Omental fat pad (tissue), 4 donors: ENCODE measurements at places on chromosomes 4 and X.

DNA sequence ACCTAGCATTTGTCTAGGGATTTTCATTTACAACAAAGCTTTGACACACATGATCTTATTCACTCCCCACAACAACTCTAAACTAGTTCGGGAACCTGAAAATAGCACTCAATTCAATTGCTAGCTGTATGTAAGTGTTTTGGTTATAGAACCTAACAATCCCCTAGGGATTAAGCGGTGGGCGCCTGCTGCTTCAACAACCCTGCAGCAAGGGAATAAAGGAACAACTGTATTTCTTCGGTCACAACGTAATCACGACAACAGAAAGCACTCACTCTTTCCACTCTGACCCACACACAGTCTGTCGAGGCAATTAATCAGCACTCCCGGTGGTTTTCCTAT lies 674 bp upstream of the DIAPH2 start:
- DNase-seq = no peak

- DNase-seq = no peak
Measured at GRCh38 chr4:61853041-61853440, 652.9 kb downstream of the ADGRL3 start.

DNA sequence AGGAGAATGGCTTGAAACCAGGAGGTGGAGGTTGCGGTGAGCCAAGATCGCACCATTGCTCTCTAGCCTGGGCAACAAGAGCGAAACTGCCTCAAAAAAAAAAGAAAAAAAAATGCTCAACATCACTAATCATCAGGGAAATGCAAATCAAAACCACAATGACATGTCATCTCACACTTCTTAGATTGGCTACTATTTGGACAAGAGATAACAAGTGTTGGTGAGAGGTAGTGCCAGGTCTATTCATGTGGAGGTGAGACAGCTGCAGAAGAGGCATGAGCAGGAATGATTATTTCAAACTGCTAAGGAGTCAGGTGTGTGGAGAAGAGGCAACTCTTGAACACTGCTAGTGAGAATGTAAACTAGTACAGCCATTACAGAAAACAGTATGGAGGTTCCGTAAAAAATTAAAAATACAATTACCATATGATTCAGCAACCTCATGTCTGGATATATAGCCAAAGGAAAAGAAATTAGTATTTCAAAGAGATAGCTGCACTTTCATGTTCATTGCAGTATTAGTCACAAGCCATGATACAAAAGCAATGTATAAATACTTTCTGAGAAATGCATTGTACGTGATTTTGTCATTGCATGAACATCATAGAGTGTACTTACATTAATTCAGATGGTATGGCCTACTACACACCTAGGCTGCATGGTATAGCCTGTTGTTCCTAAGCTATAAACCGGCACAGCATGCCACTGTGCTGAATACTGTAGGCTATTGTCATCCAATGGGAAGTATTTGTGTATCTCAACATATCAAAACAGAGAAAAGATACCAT lies 75.3 kb downstream of the TMEM144 start:
- DNase-seq = no peak

GRCh38 chrX:16848541-16848940 lies 21.6 kb downstream of the RBBP7 start:
- no peak for DNase-seq

GRCh38 chrX:63652086-63652765 lies 132.8 kb downstream of the ARHGEF9 start:
- no peak for DNase-seq

- DNase-seq = no peak
Measured at GRCh38 chr4:108570993-108571569, 49.3 kb upstream of the RPL34 start.

- no peak for DNase-seq
Measured at GRCh38 chr4:28948501-28948900, 1771.7 kb upstream of the PCDH7 start.

- DNase-seq = no peak
Measured at GRCh38 chrX:15849555-15849954, 5.1 kb downstream of the AP1S2 start.

DNA sequence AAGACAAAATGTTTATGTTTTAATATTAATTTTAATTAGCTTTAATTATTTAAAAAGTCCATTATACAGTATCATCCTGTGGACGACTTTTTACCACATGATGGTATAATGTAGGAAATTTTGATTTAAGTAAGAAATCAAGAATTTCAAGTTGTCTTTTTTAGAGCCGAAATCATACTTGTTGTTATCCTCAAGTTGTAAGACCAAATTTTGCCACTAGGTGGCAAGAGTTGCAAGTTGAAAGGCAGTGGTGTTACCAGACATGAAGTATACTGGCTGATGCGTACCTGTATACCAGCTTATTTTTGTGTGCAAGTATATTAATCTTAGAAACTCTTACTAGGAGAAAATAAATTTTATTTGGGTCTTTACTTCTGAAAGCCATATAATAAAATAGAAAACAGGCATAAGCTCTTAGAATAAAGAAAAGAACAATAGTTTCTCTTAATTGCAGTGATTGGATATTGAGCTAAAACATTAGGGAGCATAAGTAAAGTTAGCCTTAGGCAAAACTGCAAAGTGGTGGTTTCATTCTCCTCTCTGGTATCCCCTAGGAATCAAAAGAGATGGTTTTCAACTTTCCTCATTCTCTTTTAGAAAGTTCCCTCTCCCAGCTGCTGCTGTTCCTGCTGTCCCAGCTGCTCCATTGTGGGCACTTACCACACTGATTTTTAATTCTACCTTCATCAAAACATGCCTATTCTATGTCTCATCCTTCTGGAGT lies 118.0 kb upstream of the WDFY3 start:
- no peak for DNase-seq

DNA sequence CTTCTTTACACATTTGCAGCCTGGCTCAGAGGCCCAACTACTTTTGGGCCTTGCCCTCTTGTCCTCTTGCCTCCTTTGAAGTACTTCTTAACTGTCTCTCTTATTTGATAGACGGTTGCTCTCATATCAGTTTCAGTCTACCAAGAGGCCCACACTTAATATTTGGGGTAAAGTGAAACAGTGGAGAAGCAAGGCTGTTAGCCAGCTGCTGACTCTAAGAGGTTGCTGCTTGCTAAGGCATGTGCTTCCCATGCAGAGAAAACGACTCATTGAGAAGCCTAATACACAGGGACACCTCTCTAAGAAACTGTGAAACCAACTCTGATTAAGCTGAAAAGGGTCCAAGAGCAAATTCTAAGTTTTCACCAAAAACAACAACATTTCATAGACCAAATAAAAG lies 94.6 kb downstream of the PPP3CA start:
- DNase-seq = no peak

GRCh38 chrX:20521222-20521621 lies 254.5 kb upstream of the RPS6KA3 start:
- no peak for DNase-seq

GRCh38 chrX:964831-965416 lies 247.5 kb downstream of the CRLF2 start:
- DNase-seq = no peak

GRCh38 chr4:172390331-172390730 lies 577.1 kb downstream of the GALNTL6 start:
- no peak for DNase-seq

- DNase-seq = no peak
Measured at GRCh38 chrX:66632473-66632872, 6.4 kb downstream of the EDA2R start.

GRCh38 chrX:136126872-136127406 lies 20.4 kb upstream of the FHL1 start:
- DNase-seq = no peak

- no peak for DNase-seq
Measured at GRCh38 chrX:81367291-81367690, 165.4 kb downstream of the SH3BGRL start.

DNA sequence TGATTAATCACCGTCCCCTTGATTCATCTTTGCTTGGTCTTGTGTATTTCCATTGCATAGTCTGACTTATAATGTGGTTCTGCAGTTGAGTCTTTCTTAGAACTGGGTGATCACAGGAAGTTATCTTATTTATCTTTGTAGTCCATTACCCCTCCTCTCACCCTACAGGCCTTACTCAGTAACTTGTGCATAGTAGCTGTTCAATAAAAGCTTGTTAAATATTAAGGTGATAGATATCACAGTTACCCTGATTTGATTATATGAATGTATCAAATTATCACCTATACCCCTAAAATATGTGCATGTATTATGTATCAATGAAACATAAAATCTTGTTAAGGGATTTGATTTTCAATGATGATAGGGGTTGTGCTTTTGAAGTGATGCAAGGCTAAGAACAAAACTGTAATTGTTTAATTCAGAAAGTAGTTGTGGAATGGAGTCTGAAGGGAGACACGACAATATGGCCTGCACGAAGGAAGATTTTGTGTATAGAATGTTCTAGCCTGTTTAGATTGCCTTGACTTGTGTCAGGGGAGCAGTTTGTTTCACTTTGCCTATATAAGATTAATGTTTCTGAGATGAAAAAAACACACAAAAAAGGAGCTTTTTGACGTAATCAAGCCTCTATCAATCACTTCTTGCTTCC lies 132.4 kb upstream of the LIMCH1 start:
- DNase-seq = no peak

GRCh38 chr4:78612398-78613178 lies 61.0 kb downstream of the ANXA3 start:
- DNase-seq = no peak

DNA sequence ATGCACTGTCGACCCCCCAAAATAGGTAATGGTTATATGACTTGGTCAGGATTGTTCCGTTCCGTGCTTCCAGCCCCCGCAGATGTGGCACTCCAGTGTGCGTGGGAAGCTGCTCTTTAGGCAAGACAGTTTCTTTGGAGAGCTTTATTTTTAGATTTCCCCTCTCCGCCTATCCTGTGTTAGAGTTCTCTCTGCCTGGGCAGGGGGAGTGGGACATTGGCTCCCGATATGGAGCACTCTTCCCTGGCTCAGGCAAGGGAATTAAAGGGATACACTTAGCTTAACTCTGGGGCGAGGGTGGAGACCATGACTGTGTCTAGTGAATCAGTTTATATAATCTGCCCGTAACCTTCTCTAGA lies 36.0 kb downstream of the DLG3 start:
- DNase-seq = no peak

DNA sequence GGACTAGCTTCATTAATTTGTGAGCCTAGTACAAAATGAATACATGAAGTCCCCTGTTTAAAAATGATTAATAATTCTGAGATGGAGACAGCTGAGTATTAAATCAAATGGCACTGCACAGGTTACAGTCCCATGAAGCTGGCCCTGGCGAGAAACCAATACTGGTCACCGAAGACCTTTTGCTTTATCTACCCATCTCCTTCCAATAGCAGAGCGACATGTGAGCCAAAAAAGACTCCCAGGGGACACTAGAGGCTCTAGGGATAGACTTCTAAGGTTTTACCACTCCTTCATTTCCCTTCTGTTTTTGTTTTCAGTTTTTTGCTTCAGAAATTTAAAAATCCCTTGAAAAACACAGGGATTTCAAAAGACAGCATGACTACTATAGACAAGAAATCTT lies 97.0 kb upstream of the CCSER1 start:
- DNase-seq = no peak

- no peak for DNase-seq
Measured at GRCh38 chr4:89119166-89119565, 7.8 kb downstream of the TIGD2 start.

- DNase-seq = no peak
Measured at GRCh38 chr4:48121180-48121579, 12.9 kb downstream of the TXK start.

GRCh38 chr4:94701631-94702300 lies 56.0 kb upstream of the BMPR1B start:
- no peak for DNase-seq

DNA sequence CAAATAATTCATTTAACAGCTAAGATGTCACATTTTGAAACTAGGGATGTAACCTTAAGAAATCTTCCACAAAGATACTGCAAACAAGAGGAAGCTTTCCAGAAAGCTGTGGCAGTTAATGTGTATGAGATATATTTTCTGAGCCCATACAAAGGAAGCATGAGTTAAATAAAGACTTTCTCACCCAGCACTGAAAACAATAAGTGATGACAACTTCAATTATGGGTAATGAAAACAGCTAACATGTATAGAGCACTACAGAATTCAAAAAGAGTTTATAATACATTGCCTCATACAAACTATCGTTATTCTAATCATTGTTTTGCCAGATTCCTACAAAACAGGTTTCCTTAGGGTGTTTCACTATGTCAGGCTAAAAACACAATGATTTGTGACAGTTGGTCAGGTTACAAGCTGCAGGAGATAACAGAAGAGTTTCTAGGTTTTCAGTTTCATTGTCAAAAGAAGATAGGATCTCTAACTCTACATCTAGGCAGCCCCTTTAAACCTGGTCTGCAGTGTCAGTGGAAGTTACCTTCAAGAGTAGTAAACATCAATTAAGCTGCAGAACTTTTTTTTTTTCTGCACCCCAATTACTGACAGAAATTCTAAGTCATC lies 618.1 kb upstream of the ADGRL3 start:
- no peak for DNase-seq

GRCh38 chr4:41140410-41140809 lies 73.9 kb downstream of the APBB2 start:
- no peak for DNase-seq

DNA sequence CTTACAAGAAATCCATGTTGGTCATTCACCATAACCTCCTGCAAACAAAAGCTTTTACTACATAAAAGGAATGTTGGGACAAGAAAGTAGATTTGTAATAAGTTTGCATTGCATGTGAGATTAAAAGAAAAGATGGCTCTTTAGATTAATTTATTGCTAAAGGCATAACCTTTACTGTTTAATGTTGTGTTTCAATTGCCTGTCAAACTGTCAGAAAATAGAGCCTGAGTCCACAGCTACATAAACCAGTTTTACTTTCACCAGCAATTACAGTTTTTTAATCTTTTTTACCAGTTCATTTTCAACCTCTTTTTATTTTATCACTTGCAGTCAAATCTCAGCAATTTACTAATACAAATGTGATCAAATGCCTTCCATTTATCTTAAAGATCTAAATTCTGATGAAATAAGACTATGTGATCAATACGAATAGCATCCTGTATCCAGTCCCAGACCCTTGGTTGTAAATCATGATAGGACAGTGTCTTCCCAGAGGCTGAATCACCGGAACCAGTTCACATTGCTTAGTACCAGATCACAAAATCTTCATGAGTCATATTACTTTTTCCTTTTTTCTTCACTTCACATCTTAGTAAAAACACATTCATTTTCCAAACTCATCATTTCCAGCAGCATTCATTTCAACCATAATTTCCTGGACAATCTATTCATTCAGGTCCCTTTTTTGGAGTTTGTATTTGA lies 95.4 kb upstream of the FRG1 start:
- no peak for DNase-seq

DNA sequence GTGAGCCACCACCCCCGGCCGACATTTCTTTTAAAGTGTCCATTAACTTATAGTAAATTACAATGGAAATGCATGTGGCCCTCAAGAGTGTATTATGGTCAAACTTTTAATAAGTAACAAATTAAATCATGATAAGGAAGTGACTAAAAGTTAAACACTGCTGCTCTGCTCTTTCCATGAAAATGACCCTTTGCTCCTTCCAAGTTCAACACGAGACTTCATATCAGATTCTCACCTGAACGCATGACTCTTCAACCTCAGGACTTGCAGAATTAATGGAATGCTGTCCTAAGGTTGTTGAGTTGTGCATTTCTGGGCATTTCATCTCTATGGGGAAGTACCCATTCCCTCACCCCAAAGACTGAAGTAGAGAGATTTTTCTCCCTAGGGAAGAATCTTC lies 27.1 kb downstream of the AWAT2 start:
- DNase-seq = no peak

- no peak for DNase-seq
Measured at GRCh38 chr4:39320381-39321115, 45.6 kb downstream of the RFC1 start.

GRCh38 chr4:3836756-3837601 lies 70.8 kb downstream of the ADRA2C start:
- DNase-seq = no peak
